ENCODE measurements at places on chromosomes 7 and 10. TPM values are rescaled to one million over a fixed set of nuclear protein-coding genes. Genes with fewer than 3 reads are reported as not detected.

Gene CALML5
- total RNA-seq, result not detected

Gene KNDC1
- not detected for total RNA-seq

Gene MUC3A
- total RNA-seq, result not detected

Gene AUTS2
- total RNA-seq, result 0.58 TPM

Gene MKI67
- 196 TPM for total RNA-seq

Gene SYT15B
- 0.14 TPM for total RNA-seq

Gene NUDT13
- total RNA-seq, result 1.2 TPM

Gene IFIT1B
- total RNA-seq, result not detected

Gene FAM13C
- total RNA-seq, result 0.21 TPM

All from activated naive CD8-positive, alpha-beta T cell treated with anti-CD3 and anti-CD28 coated beads for 36 hours (primary cell).